ENCODE measurements at places on chromosomes 13 and 19.

GRCh38 chr19:40285353-40286234, 449 bp upstream of the AKT2 start:
- peak; percentile 100 for DNase-seq

- DNase-seq = no peak
These were observed 65.7 kb downstream of the CEBPG start for GRCh38 chr19:33438987-33439781.

DNA sequence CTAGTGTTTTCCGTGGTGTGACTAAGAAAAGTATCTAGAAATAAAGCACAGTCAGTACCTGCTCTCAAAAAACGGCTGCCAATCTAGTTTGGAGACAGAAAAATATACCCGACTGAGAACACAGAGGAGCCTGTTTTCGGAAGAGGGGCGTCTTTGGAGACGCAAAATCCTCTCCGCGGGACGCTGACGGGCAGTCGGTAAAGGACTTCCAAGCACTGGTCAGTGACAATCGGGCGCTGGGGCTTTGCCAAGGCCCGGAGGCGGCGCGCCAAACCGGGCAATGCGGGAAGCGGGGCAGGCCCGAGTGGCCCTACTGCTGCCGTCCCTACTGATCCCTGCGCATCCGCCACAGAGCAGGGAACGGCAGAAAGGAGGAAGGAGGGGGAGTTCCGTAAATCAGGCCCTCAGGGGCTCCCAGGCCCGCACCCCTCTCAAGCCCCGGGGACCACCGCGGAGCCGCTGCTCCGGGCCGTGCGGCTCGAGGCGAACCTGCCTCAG, 588 bp upstream of the DPY19L3 start:
- no peak for DNase-seq

DNA sequence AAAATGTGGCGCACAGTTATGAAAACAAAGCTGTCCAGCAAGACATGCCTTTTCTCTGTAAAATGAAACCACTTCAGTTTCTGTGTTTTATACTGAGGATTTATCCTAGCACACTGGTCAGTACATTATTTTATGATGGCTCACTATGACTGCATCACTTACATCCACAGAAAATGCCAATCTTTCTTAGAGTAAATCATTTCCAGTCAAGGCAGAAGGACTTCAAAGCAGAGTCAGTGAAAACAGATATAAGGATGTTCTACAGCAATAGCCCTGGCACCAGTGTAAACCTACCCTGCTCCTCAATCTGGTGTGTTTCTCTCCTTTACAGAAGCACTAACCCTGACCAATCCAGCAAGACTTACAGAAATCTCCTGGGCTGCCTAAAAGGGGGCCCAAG, 473.5 kb downstream of the GPC6 start:
- DNase-seq = no peak

Measured in CD4-positive, alpha-beta T cell treated with Interleukin-21 for 1 hour (primary cell).